ENCODE measurements at places on chromosomes 3 and 15. TPM values are rescaled to one million over a fixed set of nuclear protein-coding genes. Genes with fewer than 3 reads are reported as not detected.
A peak's percentile ranks its signal among the peaks of the same experiment; 100 is the strongest.

GRCh38 chr3:31371484-31372177, 161.1 kb upstream of the STT3B start:
- no peak for DNase-seq

CA12 gene
- not detected for total RNA-seq

DNA sequence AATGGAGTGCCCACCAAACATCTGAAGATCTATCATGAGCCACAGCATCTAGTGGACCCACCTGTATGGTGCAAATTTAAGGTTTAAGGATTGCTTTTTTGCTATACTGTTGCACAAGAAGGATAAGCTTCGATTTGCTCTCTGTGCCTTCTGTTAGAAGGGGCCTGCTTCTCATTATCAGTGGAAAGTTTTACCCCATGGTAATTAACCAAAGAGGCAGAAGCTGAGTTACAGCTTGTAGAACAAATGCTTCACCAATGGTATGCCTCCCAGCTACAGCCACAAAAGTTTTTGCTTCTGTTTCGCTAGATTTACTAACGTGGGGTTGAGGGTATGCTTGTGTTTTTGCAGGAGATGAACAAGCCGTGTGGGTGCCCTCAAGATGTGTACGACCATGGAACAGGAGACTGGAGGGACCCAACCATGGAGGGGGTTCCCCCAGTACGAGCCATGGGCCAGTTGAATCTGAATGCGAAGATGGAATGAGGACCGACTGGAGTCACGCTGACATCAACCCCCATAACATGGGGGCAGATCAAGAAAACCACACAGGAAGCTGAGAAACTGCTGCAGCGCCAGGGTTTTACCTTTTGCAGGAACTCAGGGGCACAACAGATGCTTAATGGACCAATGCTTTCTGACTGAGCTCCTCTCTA, 43.5 kb downstream of the ACAD9 start:
- DNase-seq = peak; percentile 63

DNA sequence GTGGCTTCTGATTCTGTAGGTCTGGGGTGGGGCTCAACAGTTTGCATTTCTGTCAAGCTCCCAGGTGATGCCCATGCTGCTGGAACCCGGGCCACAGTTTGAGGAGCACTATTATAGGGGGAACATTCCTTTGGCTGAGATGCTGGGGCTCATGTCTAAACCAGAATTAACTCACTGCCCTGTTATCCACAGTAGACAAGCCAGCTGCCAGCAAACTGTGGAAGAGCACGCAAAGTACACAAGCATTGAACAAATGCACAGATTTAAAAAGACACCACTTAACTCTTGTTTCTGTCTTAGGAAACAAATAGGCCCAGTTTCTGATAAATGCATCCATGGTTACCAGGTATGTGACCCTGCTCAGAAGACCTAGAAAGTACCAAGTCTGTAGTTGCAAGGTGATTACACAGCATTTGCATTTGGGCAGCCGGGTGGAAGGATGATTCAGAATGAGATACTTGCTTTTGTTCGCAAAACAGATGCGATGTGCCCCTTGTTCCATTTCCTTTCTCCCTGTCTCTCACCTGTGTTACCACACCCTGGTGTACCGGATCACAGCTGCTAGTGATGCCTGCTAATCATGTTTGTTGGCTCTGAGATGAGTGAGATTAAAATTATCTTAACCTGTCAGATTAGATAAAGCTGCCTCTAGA, 12.4 kb downstream of the GYG1 start:
- peak; percentile 12 for DNase-seq

GRCh38 chr3:14423197-14423743, 20.9 kb downstream of the SLC6A6 start:
- no peak for DNase-seq

- no peak for DNase-seq
These were observed 51.0 kb downstream of the DPPA2 start for GRCh38 chr3:109265295-109265694.

- no peak for DNase-seq
These were observed 10.1 kb downstream of the CCNB2 start for GRCh38 chr15:59115047-59115446.

GRCh38 chr3:120645083-120645845, 36.8 kb downstream of the HGD start:
- DNase-seq = no peak

GRCh38 chr15:65986416-65986815, 117.1 kb downstream of the RAB11A start:
- DNase-seq = no peak

DNA sequence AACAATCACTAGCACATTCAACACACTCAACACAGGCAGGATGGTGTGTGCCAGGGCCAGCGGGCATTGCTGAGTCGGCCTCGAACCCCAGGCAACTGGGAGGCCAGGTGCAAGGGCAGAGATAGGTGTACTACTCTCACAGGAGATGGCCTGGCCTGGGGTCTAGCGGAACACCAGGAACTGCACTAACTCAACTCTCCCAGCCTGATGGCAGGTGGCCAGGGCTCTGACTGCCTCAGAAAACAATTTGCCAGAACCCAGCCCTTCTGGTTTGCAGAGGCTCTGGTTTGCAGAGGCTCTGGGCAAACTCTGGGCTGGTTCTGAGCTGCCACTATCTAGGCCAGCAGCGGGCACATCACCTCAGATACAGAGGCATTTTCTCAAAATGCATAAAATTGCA, 229.2 kb upstream of the CHRNA7 start:
- no peak for DNase-seq

DNA sequence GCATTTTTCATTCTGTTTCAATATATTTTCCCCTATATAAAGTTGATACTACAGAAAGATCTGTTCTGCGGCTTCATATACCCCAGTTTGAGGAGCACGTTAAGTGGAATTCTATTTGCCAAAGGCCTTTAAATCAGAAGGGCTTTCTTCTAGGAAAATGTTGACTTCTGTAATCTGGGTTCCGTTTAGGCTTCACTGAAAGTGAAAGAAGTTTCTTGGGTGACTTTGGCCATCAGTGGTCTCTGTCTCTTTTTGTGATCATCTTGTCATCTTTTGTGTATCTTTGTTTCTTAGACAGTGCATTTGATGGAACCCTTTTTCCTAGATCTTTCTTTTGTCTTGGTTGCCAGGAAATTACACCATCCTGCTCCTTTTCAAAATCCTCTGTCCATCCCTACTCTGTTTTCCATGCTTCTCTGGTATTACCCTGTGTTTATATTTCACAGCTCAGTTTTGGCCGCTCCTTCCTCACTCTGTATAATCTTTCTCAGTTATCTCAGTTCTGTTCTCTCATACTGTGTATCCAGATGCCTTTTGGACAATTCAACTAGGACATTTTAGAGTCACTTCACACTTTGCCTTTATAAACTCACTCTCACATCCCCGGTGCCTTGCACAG, 40.7 kb upstream of the MAP3K13 start:
- no peak for DNase-seq

- DNase-seq = no peak
These were observed 290.6 kb downstream of the SATB1 start for GRCh38 chr3:18134386-18135059.

DNA sequence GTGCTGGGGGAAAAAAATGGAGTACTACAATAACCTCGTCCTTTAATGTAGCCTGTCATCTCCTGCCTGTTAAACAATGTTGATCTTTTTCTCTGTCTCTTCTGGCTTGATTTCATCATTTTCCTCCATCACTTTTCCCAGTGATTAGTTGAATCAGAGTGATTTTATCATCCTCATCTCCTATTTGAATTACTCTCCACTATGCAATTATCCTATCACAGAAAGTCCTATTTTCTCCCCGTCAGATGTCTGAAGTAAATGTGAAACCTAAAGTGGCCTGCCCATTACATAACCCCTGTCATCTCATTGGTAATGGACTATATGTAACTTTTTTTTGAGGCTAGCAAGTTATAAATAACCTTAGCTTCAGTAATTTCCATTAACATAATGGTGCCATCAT, 201.8 kb downstream of the CACNA2D3 start:
- DNase-seq = no peak

CCDC33 gene
- total RNA-seq = not detected

DNA sequence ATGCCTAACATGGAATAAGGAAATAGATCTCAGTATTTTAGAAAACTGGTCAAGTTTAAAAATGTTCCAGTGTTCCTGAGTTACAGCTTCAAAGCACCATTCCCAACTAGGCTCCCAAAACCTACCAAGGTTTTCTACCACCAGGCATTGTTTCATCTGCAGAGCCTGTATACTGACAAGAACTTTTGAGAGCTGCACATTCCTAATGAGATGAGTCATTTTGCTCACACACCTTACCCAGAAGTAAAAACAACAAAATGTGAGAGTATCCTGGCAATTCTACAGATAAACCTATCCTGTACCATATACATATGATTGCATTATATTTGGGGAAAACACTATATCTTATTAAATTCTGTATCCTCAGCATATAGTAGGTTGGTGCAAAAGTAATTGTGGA, 90.7 kb downstream of the ATP8B4 start:
- DNase-seq = no peak

EPHA3 gene
- total RNA-seq = not detected

CEMIP gene
- not detected for total RNA-seq

SERPINI2 gene
- total RNA-seq = not detected

DNA sequence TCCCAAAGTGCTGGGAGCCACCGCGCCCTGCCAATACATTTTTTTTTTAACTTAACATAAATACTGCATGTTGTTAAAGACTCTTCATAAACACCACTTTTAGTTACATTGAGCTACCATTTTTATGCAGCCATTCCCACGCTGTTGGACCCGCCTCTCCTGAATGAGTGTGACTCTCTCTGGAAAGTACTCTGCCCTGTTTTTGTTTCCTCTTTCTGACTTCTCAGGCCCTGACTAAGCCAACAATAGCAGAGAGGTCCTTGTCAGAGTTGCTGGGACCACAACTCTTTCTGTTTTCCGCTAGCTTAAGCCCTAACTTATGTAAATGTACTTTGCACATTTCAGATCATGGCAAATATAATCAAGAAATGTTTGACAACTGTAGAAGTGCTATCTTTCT, 35.2 kb downstream of the PARP15 start:
- no peak for DNase-seq

DNA sequence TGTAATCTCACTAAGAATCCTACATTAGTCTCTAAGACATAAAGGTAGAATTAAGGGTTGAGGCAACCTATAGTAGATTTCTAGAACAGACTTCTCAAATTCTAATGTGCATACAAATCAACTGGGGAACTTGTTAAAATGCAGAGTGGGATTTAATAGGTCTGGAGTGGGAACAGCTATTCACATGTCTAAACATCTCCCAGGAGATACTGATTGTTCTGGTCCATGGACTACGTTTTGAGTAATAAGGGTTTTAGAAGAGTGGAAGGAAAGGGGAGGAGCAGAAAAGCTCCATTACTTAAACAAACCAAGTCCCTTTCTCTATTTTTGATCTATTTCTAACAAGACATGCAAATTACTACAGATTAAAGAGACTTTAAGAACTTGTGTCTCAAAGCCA, 524.8 kb downstream of the TUSC7 start:
- DNase-seq = no peak

DNA sequence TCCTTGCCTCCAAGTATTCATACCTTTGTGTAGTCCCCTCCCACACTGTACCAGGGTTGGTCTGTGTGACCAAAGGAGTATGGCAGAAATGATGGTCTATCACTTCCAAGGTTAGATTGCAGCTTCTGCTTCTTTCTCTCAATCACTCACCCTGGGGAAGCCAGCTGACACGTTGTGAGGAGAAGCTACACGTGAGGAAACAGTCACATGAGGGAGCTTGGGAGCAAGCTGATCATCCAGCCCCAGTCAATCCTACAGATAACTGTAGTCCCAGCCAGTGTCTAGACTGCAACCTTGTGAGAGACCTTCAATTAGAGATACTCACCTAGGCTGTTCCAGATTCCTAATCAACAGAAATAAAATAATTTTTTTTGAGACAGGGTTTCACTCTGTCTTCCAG, 6.2 kb upstream of the ZNF774 start:
- DNase-seq = no peak

- no peak for DNase-seq
These were observed 4.7 kb upstream of the KPNA4 start for GRCh38 chr3:160569894-160570652.

DNA sequence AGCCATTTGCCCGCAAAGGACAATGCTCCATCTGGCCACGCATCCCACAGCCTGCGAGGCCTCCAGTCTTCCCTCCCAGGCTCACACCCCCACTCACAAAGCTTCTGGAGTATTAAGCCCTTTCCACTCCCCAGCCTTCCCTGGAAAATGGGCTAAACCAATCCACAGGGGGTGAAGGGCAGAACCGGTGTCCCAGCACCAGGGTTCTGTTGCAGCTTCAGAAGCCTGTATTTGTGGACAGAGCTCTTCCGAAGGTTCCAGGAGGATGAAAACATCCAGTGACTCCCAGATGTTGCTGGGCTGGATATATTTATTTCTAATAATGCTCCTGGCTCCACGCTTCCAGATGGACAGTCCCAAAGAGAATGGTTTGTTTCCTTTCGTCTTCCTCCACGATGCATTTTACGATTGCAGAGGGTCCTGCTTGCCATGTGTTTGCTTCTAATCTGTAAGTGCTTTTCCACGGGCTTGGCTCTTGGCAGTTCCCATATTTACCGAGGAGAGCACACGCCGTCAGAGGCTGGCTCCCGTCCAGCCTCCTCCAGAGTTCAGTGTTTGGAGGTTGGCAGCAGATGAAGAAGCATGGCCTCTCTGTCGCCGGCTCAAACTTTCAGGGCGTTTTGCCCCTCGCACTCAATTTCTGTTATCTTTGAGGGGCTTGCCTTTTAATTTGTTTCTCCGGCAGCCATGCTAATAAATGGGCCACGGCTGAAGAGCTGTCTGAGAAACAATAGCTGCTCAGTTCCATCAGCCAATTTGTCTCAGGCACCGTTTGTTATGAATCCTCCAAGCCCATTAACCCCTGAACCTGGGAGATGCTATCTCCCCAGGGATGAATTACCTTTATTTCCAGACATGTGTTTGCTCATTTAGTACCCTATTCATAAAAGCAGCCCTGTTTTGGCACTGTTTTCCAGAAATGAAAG, 367.9 kb upstream of the PROK2 start:
- DNase-seq = no peak

DNA sequence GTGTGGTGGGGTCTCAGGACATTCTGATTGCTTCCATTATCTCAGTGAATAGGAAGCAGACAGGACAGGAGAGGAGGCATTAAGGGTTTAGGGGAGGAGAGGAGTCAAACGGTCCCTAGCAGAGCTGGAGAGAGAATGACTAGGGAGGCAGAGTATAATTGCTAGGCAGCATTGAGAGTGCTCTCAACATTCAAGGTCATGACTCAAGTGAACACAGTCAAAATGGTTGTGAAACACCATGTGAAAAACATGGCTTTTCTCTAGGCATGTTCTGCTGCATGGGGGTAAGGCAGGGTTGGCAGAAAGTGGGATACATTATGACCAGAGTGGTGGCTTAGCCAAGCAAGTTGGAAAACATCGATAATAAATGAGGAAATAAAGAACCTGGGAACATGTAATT, 19.5 kb upstream of the HRH1 start:
- no peak for DNase-seq

DNA sequence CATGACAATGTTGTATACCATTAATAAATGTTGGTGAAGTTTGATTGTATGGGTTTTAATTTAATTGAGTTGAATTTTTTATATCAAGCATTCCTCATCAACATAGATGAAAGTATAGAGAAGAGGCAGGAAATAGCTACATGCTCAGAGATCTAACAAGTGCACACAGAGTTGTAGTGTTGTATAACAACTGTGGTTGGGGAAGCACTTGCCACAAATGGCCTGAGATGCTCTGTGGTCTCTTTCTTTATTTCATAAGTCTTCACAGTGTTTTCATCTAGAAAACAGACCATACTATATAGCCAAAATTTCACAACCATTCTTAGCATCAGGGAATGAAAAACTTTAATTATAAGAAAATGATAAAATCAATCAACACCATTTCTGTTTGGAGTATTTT, 682.6 kb upstream of the NECTIN3 start:
- DNase-seq = no peak

LSM3 gene
- 16.1 TPM for total RNA-seq
